NCI-H460 (cell line): ENCODE measurements at places on chromosomes 4 and X. TPM values are rescaled to one million over a fixed set of nuclear protein-coding genes. Genes with fewer than 3 reads are reported as not detected.

The FAM120C gene
- 9.2 and 11.2 TPM in 2 replicates for total RNA-seq

The PDGFC gene
- total RNA-seq: 17.6 and 20.2 TPM in 2 replicates

The MAGEA8 gene
- total RNA-seq: not detected in 2 replicates

The GLRA3 gene
- 0.09 and 0.15 TPM in 2 replicates for total RNA-seq

The APOOL gene
- total RNA-seq: 36.2 and 43.8 TPM in 2 replicates

The SHROOM2 gene
- 0.12 and 0.17 TPM in 2 replicates for total RNA-seq

The CLDN34 gene
- not detected in 2 replicates for total RNA-seq

The SORCS2 gene
- total RNA-seq: not detected in 2 replicates

The TXLNG gene
- 32.6 and 38.3 TPM in 2 replicates for total RNA-seq

The FAM114A1 gene
- total RNA-seq: 41.4 and 46.8 TPM in 2 replicates

The PSAPL1 gene
- not detected in 2 replicates for total RNA-seq

The CRLF2 gene
- 4.7 and 5.7 TPM in 2 replicates for total RNA-seq

The HTN1 gene
- total RNA-seq: not detected in 2 replicates

The DDX3X gene
- 222 and 303 TPM in 2 replicates for total RNA-seq

The ADH1A gene
- not detected in 2 replicates for total RNA-seq

The RBMXL3 gene
- not detected in 2 replicates for total RNA-seq

The FHIP1A gene
- 0.10 and 0.12 TPM in 2 replicates for total RNA-seq

The HAND2 gene
- total RNA-seq: not detected in 2 replicates

The GC gene
- total RNA-seq: not detected in 2 replicates

The KIF4A gene
- 30.3 and 34.0 TPM in 2 replicates for total RNA-seq

The NMU gene
- total RNA-seq: 3.1 and 4.9 TPM in 2 replicates

The GRIPAP1 gene
- total RNA-seq: 31.6 and 33.1 TPM in 2 replicates

The PAGE2 gene
- total RNA-seq: not detected in 2 replicates

The DRP2 gene
- 0.35 and 0.40 TPM in 2 replicates for total RNA-seq

The SSX2 gene
- total RNA-seq: not detected in 2 replicates

The UCP1 gene
- total RNA-seq: not detected in 2 replicates

The ETDC gene
- not detected in 2 replicates for total RNA-seq
